ENCODE measurements at places on chromosomes 16 and 17.

DNA sequence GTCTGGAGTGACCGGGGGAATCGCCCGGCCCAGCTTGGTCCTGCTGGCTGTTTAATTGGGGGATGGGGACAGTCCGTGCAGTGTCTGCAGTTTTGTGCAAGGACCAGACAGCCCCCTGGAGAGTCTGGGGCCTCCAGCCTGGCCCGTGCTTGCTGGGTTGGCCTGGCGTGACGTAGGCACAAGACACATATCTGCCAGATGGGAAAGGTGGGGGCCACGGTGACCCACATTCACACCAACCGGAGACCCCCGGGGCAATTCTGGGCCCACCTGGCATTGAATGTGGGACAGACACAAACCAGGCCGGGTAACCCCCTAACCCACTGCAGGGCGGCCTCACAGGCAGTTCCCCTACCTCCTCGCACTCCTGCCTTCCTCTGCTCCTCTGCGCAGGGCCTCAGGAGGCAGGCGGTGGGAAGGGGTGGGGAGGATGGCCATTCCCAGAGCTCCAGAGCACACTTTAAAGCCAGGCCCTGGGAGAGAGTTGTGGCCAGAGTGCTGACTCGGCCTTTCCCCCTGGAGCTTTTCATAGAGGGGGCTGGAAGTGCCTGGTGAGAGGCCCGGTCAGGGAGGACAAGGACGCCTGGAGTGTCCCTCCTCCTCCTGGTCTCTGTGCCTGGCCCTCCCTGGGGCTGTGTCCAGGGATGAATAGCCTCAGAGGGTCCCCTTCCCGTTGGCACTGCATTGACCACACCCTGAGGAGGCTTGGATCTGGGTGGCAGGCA is 1.5 kb downstream of the MRC2 start:
- DNase-seq = no peak

DNA sequence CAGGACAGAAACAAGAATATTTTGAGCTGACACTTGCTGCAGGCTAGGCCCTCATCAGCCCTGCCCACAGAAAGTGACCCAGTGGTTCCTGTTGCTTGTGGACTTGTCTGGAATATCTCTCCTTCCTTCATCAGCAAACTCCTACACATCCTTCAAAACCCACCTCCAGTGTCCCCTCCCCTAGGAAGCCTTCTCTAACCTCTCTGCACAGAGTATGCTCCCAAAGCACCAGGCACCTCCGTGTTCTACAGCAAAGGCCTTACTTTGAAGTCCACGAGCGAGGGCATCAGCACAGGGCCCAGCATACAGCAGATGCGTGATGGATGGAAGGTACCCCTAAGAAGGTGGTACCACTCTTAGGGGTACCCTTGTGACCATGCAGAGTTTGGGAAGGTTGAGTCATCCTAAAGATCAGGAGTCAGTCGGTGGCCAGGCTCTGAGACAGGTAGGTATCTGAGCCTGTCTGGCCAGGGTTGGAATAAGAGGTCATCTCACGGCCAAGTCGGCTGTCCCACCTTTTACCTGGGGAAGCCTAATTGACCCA is 2.0 kb downstream of the CCDC102A start:
- DNase-seq = no peak

- DNase-seq = no peak
These were observed at the start of gene NHERF2 for GRCh38 chr16:2026461-2027023. Gene NHERF2, plus strand, starts transcription at chr16:2026902. Its CDS starts 104 bp downstream, at chr16:2027006.

- no peak for DNase-seq
These were observed 22.4 kb downstream of the SLC35G3 start for GRCh38 chr17:35171834-35172233.

DNA sequence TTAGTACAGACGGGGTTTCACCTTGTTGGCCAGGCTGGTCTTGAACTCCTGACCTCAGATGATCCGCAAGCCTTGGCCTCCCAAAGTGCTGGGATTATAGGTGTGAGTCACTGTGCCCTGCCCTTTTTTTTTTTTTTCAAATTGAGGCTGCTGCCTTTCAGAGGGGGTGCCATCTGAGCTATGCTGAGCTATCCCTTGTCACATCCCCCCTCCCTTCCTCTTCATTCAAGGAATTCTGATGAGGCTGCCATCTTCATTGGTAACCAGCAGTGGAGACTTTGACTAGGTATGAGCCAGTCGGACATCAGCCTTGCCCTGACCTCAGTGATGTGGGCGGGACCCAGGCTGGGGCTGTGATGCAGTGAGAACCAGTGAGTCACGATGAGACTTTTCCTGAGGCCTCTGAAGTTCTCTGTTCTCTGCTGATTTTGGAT is 24.4 kb upstream of the GPT2 start:
- peak; percentile 14 for DNase-seq

- DNase-seq = no peak
These were observed 259.9 kb upstream of the IRX3 start for GRCh38 chr16:54546521-54546920.

- no peak for DNase-seq
These were observed 474.8 kb downstream of the SHISA9 start for GRCh38 chr16:13376174-13376573.

GRCh38 chr17:65627108-65627507 is 65.7 kb upstream of the AXIN2 start:
- no peak for DNase-seq

DNA sequence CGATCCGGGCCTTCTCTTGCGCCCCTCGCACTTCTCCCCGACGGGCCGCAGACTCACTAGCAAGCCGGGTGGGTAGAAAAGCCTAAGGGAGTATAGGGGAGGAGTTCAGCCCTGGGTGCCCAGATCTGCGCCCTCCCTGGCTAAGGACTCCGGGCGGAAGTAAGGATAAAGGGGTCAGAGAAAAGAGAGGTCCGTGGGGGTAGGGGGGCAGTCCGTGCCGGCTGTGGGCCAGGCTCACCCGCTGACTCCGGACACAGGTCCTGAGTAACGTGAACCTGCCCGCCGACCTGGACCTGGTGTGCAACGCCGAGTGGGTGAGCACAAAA is 1.8 kb downstream of the NAGS start:
- no peak for DNase-seq

DNA sequence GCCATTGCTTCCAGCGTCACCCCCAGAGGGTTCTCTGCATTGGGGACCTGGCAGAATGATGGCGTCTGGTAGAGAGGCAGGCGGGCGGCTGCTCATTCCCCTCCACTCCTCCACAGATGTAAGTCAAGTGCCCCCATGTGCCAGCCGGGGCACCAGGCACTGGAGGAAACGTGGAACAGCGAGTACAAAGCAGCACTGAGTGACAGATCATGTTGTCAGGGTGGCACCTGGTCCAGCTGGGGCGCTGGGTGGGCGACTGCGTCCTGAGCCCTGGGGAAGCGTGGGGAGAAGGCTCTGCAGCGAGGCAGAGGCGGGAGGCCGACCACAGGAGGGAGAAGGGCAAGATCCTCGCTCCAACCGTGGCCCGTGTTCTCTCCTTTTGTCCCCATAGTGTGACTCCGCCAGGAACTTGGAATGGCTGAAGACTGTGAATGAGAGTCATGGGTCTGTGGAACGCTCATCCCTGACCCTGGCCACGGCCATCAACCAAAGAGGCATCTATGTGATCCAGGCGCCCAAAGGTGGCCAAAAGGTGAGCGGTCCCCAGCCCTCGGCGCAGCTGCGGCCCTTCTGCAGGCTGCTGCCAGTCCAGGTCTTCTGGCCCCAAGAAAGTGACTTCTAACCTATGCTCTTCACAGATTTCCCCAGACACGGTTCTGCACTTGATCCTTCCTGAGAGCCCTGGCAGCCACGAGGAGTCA is 76.7 kb downstream of the RNF213 start:
- DNase-seq = no peak

DNA sequence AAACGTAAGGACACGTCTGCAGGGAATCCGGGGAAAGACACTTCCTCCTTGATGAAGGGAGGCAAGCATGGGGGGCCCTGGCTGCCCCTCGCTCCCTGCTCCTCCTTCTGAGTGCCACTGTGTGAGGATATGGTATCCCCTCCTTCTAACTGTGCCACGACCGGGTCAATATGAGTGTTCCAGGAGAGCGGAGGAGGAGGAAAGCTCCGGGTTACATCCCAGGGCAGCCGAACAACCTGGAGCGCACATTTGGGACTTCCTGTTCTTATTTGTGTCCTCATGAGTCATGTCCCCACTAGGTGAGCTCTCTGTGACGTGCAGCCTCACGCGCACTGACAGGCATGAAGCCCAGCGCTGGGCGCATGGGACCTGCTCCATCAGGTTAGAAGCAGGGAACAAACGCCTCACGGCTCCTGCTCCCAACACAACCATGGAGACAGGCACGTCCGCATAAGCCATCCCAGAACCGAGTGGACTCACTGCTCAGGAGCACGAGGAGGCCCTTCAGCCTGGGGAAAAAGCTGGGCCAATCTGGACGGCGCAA is 92.9 kb upstream of the DNAH17 start:
- DNase-seq = no peak

GRCh38 chr17:77756028-77756427 is 202.5 kb upstream of the TNRC6C start:
- DNase-seq = no peak

DNA sequence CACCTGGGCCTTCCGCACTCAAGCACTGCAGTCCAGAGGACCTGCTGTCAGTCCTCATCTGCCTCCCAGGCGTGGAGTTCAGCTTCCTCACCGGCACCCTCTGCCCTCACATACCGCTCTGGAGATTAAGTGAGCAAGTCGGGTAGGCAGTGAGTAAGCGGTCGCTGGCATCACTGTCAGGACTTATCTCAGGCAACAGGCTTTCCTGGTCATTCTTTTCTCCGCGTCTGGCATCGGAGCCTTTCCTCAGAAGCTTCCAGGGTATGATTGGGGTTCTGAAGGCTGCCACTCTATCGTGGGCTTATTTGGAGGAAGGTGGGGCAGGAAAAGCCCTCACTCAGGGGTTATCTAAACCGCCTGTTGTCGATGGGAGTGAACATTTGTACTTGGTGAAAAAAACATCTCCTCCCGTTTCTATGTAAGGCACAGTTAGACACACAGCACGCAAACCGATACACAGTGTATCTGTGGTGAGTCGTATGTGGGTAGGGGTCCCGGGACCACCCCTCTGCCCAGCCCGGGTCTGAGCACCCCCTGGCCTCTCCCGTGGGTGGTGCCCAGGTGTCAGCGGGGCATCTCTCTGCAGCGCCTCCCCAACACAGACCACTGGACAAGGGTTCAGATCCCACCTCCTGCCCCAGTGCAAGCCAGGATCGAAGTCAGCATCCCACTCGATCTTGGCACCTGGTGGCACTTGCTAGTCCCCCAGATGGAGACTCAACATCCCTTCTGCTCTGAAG is 92.5 kb upstream of the PLCG2 start:
- no peak for DNase-seq

DNA sequence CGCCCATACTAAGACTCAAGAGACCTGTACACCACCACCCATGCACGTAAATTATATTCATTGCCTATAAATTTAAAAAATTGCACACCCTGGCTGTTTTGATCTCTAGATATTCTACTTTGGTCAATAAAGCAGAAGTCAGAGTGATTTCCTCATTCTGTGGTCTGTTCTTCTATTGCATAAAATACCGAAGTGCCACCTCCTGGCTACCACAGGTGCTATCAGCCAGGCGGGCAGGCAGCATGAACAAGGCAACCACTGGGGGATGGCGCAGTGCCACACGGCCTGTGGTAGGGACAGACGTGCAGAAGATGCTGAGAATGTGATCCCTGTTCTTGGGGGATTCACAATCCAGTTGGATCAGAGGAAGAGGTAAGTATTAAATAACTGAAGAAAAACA is 122.3 kb downstream of the CDK5R1 start:
- peak; percentile 59 for DNase-seq

DNA sequence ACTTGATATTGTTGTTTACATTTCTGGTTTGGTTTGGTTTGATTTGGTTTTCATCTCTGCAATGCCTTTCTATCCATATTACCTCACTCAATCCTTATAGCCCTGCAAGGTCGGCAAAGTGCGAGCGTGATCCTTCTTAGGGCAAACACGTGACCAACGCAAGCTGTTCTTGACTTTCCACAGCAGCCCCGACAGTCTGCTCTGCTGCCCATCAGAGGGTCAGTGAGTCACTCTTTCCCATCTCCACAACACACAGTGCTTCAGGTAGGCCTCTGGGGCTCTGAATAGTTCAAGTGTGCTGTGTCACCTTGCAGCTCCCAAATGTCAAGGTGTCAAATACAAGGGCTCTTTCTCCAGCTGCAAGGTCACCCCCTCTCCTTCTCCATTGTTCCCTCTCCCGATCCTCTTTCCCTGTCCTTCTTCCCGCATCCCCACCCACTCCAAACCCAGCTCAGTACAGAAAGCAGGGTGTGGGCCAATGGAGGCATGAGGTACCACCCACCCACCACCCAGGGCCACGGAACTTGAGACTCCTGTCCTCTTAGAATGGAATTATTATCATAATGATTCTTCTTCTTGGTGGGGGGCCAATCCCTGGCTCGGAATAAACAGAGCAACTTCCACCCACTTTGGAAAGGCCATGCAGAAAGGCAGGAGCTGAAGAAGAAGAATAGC is 139.7 kb downstream of the SLC39A11 start:
- DNase-seq = no peak

DNA sequence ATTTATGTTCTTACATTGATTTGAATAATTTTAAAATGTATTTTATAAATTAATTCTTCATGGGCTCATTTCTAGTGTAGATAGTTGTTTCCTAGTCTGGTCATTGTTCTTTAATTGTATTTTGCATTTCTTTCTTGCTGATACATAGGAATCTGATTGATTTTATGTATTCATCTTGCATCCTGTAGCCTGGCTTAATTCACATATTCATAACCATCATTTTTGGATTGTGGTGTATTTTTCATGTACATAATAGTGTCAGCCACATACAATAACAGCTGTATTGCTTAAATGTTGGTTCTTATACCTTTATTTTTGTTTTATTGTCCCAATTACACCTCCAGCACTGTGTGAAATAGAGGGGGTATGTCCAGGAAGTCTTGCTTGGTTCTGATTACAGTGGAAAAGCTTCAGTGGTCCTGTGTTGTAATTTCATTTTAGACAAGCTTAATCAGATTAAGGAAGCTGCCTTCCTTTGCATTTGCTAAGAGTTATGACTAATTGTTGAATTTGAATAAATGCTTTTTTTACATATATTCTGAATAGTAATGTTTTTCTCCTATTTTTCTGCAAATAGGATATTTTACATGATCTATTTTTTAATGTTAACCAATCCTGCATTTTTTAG is 103.7 kb downstream of the USP22 start:
- no peak for DNase-seq

DNA sequence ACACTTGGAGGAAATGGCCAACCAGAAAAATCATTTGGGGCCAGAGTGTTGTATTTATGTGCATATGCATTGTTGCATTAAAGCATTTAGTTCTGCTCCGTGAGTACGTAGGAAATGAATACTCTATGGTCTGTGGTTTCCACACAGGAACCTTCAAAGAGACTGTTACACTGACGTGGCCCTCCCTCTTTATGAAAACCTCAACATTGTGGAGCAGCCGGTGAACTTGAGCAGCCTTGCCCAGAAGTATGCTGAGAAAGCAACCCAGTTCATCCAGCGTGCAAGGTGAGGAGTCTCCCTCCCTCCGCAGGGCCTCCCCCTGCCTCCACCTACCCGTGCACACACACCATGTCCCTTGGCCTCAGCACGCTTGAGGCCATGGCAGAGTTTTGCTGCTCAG is 65.2 kb downstream of the ARSG start:
- DNase-seq = peak; percentile 54

DNA sequence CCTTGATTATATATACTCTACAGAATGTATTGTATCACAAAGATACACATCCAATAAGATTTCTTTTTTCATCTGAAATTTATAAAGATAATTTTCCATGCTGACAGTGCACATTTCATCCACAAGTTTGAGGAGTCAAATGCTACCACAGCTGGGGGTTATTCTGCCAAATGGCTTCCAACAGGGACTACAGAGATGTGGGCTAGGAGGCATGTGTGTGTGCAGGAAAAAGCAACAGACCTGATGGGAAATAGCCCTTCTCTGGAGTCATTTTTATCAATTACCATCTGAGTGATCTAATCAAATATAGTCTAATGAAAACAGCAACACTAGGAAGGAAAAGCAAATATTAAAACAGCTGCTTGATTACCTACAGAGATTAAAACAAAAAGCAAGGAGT is 290.5 kb downstream of the CEP112 start:
- no peak for DNase-seq
